ENCODE measurements at places on chromosomes 13 and 19.

DNA sequence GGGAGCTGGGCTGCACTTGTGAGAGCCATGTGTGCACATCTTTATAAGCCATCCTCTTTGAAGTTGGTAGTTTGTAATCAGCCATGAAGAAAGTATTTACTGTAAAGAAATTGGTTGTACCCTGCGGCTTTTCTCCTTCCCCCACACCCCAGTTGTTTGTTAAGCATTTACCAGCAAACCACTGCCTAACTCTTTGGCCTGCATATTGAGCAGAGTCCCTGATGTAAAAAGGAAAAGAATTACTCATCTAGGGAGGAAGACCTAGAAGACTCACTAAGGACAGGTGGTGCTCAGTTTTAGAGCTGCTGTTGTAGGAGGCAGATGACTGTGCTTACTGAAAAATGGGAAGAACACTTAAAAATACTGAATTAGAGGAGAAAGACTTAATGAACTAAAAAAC, 245.3 kb downstream of the PCCA start:
- no peak for DNase-seq

GRCh38 chr19:53549340-53549739, 11.4 kb downstream of the ZNF331 start:
- DNase-seq = peak; percentile 35

DNA sequence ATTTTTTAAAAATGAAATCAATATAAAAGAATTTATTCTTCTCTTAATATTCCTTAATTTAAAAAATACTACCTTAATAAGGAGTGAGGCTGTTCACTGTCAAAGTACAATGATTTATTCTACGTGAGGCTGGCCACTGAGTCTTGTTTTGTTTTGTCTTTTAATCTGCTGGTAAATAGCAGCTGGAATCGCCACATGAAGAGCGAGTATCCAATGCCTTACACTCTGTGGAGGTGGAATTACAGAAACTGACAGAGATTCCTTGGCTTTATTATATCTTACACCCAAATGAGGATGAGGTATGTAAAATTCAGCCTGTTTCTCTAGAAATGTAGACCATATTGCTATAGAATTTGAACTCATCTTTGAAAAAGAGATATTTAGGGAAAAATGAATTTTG, 52.9 kb upstream of the AKAP11 start:
- no peak for DNase-seq

DNA sequence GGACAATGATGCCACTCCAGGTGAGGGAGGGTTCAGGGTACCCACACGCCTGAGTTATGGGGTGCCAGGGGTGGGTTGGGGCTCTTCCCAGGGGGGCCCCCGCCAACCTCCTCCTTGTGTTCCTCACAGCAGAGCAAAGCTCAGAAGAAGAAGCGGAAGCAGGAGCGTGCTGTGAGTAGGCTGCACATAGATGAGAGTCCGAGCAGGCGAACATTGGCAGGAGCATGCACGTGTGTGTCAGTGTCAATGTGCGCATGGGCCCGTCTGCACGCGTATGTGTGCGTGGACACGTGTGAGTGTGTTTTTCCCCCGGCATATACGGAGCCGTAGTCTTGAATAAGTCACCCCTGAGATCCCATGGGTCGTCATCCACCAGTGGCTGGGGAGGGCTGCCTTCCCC, 12.4 kb upstream of the USE1 start:
- no peak for DNase-seq

DNA sequence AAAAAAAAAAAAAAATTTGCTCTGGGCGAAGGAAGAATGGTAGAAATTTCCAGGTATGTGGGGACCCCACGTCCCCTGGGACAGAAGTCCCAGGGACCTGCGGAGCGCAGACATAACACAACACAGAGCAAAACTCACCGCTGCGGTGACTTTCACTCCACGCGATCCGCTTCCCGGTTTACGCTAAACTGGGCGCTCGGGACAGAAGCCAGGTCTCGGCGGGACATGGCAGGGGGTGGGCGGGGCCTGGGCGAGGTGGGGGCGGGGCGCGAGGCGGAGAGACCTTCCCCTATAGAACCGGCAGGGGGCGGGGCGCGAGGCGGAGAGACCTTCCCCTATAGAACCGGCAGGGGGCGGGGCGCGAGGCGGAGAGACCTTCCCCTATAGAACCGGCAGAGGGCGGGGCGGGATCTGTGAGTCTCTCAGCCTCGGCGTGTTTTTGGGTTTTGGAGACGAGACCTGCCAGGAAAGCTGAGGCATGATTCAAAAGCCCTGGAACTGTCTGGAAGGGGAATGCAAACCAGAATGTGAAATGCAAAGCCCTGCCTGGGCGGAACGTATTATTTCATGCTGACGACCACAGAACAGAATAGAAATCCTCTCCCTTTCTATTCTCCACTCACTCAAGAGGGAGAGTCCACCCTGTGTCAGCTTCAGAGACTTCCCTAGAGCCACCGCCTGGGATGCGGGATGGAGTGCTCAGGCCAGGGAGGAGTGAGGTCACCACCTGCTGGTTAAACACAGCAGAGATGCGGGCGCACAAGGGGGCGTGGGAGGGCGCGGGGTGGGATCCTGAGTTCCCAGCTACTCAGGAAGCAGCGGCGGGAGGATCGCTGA, 20.2 kb upstream of the ERVV-1 start:
- DNase-seq = peak; percentile 80

- DNase-seq = no peak
Observed at GRCh38 chr19:45897261-45897812, 5.1 kb downstream of the MYPOP start.

- DNase-seq = no peak
Observed at GRCh38 chr13:60540276-60540675, 143.3 kb downstream of the TDRD3 start.

GRCh38 chr13:39888865-39889810, 233.7 kb downstream of the COG6 start:
- DNase-seq = peak; percentile 49

DNA sequence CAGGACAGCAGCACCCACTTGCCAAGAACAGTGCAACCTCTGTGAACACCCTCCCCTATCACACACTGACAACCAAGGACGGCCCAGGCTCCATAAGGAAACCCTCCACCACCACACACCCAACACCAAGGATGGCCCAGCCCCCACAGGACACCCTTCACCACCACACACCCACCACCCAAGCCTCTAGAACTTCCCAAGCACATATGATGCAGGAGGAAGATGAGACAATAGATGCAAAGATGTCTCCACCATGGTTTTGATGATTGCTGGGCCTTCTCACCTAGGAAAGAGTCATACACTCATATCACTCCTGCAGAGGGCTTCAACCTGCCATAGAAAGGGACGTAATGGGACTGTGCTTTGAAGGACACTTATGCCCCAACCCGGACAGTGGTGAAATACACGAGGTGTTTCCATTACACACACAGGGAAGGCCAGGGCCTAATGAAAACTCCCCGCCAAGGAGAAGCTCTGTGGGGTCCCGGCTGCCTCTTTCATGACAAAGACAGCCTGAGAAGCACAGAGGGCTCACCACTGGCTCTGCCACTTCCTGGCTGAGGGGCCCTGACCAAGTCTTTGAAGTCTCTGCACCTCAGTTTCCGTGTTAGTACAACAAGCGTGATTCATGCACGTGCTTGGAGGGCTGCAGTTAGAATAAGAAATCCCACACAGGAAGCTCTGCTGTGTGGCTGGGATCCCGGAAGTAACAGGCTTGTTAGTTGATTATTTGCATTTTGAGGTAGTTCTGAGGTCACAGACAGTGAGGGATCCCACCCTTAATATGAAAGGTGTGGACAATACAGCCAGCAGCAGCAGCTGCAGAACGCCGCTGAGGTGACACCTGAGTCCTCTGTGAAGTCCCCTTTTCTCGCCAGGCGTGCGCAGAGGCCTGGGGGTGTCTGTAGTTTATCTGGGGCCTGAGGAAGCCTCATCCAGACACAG, 61.9 kb upstream of the ATP12A start:
- peak; percentile 10 for DNase-seq

All from fibroblast of skin of right biceps (primary cell).